Activated T-cell treated with anti-CD3 and anti-CD28 coated beads, Interleukin-2, amount 50 U/mL, for 4 hours (primary cell): ENCODE measurements at places on chromosomes 6 and 20.

- DNase-seq, result no peak
Observed at GRCh38 chr6:82902290-82902689, 163.4 kb downstream of the UBE3D start.

GRCh38 chr6:28741363-28741762, 182.4 kb downstream of the TRIM27 start:
- no peak for DNase-seq

DNA sequence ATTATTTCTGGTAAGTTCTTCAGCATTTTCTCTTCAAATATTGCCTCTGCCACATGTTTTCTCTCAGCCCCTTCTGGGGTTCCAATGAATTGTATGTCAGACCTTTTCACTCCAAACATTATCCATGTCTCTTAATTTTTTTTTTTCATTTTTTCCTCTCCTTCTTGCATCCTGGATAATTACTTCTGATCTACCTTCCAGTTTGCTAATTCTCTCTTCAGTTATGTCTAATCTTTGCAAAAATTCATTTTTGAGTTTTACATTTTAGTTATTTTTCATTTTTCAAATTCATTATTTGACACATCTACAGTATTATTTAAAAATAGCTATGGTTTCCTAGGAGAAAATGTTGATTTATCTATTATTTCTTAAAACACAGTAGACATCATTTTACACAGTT, 271.7 kb downstream of the TFAP2B start:
- DNase-seq, result no peak

GRCh38 chr20:32160341-32160740, 47.2 kb downstream of the PLAGL2 start:
- no peak for DNase-seq

DNA sequence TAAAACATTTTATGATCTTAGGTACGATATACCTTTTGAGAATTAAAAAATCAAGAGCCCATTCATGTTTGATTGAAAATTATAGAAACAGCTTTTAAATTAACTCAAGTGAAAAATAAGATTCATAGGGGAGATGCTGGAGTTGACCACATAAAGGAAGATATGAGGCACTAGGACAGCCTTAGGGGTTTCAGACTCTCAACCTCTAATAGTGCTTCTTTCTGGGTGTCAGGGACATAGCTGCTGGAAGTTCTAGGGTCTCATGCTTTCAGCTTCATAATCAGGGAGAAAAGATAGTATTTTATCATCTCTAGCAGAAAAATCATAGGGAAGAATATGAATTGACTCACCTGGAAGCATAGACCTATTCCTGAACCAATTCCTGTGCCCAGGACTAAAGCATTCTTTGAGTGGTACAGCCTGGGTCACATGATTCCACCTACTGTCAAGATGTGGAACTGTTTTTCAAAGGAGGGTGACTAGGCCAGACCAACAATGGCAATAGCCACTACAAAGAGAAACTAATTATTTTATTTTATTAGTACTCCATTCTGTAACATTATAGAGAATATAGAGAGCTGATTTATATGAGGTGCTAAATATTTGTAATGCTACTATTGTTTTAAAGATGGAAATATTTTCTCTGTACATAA, 27.8 kb upstream of the CENPW start:
- no peak for DNase-seq

DNA sequence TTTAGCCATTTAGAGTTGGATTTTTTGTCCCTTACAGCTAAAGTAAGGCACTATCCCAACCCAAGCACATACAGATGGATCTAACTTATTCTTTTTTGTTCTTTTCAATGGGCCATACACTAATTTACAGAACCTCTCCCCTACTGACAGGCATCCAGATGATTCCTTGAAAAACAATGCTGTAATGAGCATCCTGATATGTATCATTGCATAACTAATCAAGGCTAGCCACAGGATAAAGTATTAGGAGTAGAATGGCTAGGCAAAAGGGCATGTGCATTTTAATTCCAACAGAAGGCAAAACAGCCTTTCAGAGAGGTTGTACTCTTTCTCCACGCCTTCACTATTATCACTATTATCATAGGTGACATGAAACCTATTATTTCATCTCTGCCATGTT, 54.1 kb downstream of the ELOVL5 start:
- DNase-seq, result no peak

- no peak for DNase-seq
Observed at GRCh38 chr20:11277170-11277569, 603.4 kb upstream of the JAG1 start.

- DNase-seq, result no peak
Observed at GRCh38 chr6:251920-252319, 40.4 kb upstream of the DUSP22 start.

DNA sequence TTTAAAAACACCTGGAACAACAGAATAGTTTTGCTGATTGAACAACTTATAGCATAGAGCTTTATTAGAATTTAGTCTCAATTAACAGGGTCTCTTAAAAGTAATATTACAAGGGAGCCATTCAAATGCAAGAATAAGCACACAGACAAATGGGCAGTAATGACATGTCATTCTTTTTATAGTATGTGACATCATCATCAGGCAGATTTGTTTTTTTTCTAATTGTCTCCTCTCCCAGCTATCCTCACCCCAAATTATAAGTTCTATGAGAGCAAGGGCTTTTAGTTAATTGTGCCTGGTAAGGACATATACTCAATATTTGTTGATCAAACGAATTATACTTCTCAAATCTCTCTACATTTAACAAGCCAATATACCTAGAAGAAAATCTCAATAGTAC, 11.0 kb downstream of the PGM3 start:
- DNase-seq, result no peak

- no peak for DNase-seq
Observed at GRCh38 chr20:48885237-48885636, 36.3 kb upstream of the ARFGEF2 start.
